ENCODE measurements at places on chromosomes 16 and 17.

DNA sequence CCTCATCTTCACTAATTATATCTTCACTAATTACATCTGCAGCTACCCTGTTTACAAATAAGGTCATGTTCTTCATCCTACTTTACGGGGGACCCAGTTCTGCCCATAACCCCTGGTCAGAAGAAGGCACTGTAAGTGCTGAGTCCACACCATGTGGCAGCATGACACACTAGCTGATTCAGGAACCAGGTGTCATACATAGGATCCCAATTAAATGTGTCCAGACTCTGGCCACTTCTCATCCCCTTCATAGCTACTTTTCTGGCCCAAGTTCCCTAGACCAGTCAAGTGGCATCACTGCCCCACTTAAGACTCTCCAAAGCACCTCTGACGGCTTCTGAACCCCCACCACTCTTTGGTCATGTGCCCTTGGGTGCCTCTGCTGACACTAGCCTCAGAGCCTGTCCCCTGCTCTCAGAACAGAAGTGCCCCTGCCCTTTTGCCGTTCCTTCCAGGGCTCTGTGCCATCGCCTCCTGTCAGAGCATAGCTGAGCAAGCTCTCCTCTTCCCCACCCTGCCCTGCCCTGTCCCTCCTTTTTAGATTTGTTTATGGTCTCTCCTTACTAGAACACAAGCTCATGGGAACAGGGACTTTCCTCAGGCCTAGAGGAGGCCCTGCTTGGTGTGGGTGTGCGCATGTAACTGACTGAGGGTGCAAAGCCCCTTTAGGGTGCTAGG lies 61.1 kb downstream of the B9D1 start:
- no peak for DNase-seq

GRCh38 chr17:56557682-56558081 lies 35.8 kb upstream of the NOG start:
- no peak for DNase-seq

DNA sequence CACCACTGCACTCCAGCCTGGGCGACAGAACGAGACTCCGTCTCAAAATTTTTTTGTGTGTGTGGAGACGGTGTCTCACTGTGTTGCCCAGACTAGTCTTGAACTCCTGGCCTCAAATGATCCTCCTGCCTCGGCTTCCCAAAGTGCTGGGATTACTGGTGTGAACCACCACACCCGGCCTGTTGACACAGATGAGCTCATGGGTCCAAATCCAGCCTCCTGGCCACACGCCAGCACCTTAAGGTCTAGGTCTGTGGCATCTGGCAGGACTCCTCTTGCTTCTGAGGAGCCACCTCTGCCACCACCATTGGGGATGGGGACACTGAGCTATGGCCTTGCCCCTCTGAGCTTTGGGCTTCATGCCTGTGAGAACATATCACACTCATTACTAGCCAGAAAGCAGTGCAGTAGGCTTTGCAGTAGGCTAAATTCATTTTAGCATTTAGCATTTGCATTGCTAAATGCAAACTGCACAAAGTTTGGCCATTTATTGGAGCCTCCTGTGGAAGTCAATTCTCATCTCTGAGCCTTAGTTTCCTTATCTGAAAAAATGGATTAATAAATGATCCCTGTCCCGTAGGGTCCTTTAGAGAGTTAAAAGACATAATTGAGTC lies 5.5 kb upstream of the CDIPT start:
- no peak for DNase-seq

- DNase-seq = no peak
These were observed 238.4 kb downstream of the BCAS3 start for GRCh38 chr17:60916043-60916442.

DNA sequence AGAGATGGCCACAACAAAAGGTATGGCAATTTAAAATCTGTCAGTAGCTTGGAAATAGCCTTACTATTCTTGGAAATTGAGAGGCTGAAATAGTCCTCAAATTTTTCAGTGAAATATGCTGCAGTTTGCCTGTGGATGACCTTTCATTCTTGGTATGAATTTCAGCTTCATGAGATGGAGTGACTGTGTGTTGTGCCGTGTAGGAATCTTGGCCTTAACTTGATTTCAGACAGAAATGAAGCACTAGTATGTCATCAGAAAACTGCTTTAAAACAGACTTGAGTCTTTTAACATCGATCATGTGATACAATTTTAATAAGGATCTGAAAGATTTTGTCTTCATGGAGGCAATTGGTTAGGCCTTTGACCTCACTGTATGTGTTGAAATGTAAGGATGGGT lies 247.2 kb downstream of the CNTNAP4 start:
- no peak for DNase-seq

DNA sequence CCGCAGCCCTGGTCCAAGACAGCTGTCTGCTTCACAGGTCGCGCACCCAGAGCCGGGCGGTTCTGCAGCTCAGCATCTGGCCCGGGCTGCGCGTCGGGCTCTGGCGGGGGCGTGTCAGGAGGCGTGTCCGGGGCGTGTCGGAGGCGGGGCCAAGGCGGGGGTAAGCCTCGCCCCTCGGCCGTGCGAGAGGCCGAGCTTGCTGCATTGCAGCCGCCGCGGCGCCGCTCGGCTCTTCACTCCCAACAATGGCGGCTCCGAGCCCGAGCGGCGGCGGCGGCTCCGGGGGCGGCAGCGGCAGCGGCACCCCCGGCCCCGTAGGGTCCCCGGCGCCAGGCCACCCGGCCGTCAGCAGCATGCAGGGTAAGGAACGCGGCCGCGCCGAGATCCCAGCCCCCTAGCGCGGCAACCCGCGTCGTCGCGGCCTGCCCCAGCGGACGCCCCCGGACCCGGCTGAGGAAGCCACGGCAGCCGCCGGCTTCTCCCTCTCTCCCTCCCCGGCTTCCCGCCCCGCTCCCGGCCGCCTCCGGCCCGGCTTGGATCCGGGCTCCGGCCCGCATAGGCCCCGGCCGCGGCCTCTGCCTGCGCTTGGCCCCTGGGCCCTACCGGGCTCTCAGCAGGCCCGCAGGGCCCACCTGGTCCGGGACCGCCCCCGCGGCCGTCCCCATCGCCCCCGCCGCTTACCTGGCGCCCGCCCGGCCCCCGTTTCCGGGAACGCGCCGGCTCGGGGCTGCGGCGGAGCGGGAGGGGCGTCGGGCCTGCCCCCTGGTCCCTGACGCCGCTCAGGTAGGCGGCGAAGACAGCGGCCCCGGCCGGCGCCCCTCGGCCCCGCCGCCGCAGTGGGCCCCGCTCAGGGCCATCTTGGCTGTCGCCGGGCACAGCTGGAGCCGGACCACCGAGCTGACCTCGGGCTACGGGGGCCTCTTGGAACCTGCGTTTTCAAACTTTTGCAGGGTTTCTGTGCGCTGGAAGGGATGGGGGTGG lies at the start of gene MAP2K4:
MAP2K4 (plus strand) TSS at position 236 of the 981 bp plus-strand sequence; CDS start at position 246, 10 bp downstream.
- peak; percentile 72 for DNase-seq

Measured in bone marrow (tissue), 2 donors.